ENCODE measurements at places on chromosomes 3 and 15. TPM values are rescaled to one million over a fixed set of nuclear protein-coding genes. Genes with fewer than 3 reads are reported as not detected.

TERC gene
- 220 TPM for total RNA-seq

SLC38A3 gene
- not detected for total RNA-seq

- DNase-seq = no peak
Measured at GRCh38 chr3:154794814-154795445, 285.2 kb upstream of the MME start.

GRCh38 chr3:161647936-161648470 lies 151.4 kb downstream of the OTOL1 start:
- no peak for DNase-seq

DNA sequence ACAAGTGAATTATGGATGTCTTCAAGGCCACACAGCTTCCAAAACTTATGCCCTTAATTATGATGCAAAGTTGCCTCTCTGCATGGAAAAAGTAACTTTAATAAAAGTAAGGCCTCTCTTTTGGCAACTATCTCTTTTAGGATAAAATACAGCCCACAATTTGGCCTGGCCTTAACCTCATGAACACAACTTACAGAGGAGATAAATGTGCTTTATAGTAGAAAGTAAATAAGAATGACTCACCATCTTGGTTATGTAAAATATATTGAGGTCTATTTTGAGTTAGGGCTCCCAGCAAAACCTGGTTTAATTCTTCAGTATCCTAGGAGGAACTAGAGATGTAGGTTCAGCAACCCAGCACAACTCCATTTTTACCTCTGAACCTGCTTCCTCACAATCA lies 164.0 kb downstream of the ROBO2 start:
- DNase-seq = no peak

GRCh38 chr3:116302087-116302747 lies 143.1 kb downstream of the LSAMP start:
- DNase-seq = no peak

GRCh38 chr15:35319354-35319753 lies 226.6 kb downstream of the DPH6 start:
- DNase-seq = no peak

DNA sequence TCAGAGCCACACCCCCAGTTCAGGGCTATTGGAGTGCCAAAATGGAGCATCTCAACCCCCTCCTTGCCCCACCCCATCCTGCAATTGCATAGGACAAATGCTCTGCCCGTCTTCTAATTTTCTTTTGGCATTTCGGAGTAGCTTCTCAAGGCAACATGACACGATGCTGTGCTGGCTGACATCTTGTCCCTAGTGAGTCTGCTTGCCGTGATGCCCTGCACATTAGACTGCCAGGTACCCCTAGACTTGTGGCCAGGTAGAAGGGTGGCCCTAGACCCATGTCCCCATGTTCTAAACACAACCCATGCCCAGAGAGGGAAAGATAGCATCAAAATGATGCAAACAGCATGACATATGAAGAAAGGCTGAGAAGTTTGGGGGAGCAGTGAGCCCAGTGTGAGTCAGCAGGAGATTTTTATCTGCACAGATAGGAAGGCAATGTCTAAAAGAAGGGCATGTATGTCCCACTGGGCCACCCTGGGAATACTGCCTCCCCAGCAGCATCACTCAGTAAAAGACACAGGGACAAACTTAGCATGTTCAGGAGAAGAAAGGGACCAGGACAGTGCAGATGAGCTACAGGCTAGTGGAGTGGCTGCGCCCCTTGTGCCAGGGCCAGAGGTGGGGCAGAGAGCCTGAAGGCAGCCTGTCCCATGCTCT lies 36.8 kb downstream of the CA12 start:
- peak; percentile 14 for DNase-seq

DNA sequence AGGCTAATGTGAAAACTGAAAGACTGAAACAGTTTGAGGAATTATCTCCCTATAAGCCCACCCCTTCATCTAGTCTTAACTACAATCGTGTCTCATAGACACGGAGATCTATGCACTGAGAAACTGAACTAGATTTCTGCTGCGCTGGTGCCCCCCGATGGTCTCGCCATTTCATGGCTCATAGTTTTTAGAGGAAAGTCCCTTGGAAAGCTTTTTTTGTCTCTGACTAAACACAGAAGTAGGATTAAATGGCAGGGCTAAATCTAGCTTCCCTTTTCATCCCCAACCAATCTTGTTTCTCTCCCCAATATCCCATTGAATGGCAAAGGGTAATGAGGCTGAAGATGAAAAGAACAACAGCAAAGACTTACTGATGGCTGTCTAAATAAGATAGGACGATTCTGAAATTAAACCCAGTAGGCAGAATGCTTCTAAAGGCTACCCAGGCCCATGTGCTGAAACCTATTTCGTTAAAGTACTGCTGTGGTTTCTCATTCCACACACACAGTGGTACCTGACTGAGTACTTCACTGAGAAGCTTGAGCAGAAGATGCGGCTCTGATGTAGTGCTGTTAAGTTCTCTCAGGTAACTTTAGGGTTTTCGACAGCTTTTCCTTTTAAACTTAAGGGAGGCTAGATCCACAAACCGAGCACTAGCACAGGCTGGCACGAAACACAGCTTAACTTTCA lies 142.7 kb downstream of the GADL1 start:
- no peak for DNase-seq

GRCh38 chr3:134338516-134339261 lies 35.6 kb downstream of the AMOTL2 start:
- no peak for DNase-seq

DNA sequence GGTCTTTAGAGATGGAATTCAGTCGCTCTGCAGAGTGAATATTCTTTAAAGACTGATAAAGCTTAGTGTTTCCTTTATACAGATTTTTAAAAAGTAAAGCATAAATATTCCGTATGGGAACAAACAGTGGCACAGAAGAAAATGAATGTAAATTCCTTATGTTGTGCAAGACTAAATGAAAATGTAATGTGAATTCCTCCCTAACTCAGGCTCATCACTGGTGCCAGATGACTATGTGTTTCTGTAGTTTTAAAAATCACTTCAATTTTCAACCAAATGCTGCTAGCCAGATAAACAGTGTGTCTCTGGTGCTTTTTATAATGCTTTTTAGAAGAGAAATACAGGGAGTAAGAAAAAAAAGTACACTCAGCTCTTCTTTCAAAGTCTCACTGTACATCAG lies 154.8 kb upstream of the SNTN start:
- DNase-seq = no peak

- peak; percentile 80 for DNase-seq
Measured at GRCh38 chr3:45553469-45553974, 41.0 kb upstream of the LIMD1 start.

DNA sequence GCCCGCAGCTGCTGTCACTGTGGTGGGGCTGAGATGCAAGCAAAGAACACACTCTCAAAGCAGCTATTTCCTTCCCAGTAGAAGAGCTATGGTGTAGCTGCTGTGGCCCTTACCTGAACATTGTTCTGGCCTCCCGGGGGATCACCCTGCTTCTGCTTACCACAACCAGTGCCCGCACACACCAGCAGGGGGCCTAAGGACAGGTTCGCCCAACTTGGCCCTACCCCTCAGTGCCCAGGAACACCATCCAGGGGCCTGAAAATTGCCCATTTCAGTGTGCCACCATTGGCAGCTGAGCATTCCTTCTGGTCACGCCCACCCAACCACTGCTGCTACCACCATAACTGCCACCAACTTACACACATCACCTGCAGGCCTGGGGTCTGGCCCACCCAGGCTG lies 113.0 kb downstream of the TP63 start:
- no peak for DNase-seq

DNA sequence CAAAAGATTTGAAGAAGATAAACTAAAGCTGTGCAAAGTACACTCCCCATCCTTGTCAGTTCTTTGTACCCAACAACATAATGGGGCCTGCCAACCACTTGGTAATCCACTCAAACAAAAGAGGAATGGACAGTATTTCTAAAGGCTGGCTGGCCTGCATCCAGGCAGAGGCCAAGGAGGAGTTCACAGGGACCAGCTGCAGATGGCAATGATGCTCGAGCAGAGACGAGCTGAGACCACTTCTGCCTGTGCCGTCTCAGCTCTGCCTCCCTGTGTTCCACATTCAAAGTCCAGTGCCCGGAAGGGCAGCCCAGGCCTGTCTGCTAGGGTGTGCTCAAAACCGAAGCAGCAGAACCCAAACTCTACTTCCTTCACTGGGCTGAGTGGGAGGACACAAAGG lies 14.3 kb downstream of the CXCR6 start:
- no peak for DNase-seq

GRCh38 chr3:128077202-128077624 lies 25.0 kb downstream of the SEC61A1 start:
- no peak for DNase-seq

Measured in sigmoid colon (tissue), 7 donors.